CD4-positive, alpha-beta T cell treated with Interleukin-15 for 4 hours (primary cell): ENCODE measurements at places on chromosomes 2 and 18.

- peak; percentile 29 for DNase-seq
These were observed at the start of gene FAM124B for GRCh38 chr2:224401641-224402342. TSS of gene FAM124B (minus strand) at chr2:224402107. CDS start at chr2:224401768, 339 bp downstream.

GRCh38 chr2:224507789-224508188 is 77.4 kb downstream of the CUL3 start:
- DNase-seq = no peak

DNA sequence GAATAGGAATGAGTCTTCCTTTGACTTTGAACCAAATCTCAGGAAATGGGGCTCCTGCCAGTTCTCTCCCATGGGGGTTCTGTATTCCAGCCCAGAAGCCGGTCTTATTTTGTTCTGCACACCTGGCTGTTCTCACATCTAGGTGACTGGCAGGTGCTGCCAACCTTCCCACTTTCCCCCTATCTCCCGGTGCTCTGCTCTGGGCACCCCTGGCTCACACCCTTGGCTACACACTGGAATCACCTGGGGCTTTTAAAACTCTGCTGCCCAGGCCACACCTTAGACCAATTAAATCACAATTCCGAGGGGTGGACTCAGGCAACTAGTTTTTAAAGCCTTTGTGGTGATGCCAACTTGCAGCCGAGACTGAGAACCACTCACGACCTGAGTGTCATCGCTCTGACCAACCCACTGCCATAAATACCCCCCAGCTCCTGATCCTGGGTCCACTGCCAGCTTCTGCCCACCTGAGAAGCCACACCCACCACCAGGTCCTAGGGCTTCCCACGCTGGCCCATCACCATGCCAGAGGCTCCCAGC is 69.2 kb downstream of the KCNF1 start:
- DNase-seq = no peak

DNA sequence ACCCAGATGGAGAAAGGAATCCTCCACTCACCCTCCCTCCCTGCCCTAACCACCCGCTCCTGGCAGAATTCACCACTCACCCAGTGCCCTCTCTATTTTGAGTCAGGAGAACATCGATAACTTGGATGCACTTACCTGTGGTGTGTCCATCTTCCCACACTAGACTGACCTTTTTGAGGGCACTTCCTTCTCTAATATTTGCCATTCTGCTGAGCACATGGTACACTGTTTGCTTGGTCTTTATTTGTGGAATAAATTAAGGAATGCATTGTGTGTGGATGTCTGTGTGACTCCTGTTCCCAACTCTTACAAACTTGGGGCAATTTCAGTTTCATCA is 133.7 kb downstream of the ACKR3 start:
- no peak for DNase-seq

DNA sequence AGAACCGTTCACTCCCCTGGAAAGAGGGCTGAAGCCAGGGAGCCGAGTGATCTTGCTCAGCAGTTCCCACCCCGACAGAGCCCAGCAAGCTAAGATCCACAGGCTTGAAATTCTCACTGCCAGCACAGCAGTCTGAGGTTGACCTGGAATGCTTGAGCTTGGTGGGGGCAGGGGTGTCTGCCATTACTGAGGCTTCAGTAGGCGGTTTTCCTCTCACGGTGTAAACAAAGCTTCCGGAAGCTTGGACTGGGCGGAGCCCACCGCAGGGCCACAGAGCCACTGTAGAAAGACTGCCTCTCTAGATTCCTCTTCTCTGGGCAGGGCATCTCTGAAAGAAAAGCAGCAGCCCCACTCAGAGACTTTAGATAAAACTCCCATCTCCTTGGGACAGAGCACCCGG is 180.8 kb downstream of the WDR7 start:
- DNase-seq = no peak

- DNase-seq = no peak
These were observed 80.8 kb upstream of the AGAP1 start for GRCh38 chr2:235413064-235413463.

GRCh38 chr18:76554547-76555222 is 59.6 kb upstream of the ZNF516 start:
- DNase-seq = no peak

DNA sequence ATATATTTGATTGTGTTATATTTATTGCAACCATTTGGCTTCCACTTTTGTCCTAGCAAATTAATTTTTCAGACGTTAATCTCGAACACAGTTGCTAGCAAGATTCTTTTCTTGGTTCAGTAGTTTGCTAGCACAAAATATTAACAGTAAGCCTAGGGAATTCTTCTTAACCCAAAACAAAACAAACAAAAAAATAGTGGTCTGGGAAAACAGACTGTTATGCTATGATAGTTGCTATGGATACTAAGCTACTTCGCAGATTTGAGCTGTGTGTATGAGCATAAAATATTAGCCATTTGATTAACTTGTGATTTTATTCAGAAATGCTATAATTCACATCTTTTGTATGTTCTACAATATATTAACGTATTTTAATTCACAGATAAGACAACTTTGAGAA is 541.5 kb upstream of the NETO1 start:
- no peak for DNase-seq

DNA sequence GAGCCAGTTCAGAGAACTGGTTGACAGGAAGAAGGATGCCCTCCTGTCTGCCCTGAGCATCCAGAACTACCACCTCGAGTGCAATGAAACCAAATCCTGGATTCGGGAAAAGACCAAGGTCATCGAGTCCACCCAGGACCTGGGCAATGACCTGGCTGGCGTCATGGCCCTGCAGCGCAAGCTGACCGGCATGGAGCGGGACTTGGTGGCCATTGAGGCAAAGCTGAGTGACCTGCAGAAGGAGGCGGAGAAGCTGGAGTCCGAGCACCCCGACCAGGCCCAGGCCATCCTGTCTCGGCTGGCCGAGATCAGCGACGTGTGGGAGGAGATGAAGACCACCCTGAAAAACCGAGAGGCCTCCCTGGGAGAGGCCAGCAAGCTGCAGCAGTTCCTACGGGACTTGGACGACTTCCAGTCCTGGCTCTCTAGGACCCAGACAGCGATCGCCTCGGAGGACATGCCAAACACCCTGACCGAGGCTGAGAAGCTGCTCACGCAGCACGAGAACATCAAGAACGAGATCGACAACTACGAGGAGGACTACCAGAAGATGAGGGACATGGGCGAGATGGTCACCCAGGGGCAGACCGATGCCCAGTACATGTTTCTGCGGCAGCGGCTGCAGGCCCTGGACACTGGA is 92.5 kb upstream of the EML6 start:
- DNase-seq = no peak

GRCh38 chr2:132760405-132760804 is 90.4 kb upstream of the LYPD1 start:
- DNase-seq = no peak

- no peak for DNase-seq
These were observed 277.3 kb downstream of the SS18 start for GRCh38 chr18:25813110-25813509.

GRCh38 chr18:73714466-73714865 is 433.2 kb downstream of the FBXO15 start:
- DNase-seq = no peak

GRCh38 chr18:11989174-11989573 is 7.9 kb downstream of the IMPA2 start:
- DNase-seq = no peak

GRCh38 chr2:182372661-182373060 is 54.2 kb downstream of the PDE1A start:
- no peak for DNase-seq

GRCh38 chr2:74079522-74080341 is 68.0 kb downstream of the BOLA3 start:
- DNase-seq = no peak

DNA sequence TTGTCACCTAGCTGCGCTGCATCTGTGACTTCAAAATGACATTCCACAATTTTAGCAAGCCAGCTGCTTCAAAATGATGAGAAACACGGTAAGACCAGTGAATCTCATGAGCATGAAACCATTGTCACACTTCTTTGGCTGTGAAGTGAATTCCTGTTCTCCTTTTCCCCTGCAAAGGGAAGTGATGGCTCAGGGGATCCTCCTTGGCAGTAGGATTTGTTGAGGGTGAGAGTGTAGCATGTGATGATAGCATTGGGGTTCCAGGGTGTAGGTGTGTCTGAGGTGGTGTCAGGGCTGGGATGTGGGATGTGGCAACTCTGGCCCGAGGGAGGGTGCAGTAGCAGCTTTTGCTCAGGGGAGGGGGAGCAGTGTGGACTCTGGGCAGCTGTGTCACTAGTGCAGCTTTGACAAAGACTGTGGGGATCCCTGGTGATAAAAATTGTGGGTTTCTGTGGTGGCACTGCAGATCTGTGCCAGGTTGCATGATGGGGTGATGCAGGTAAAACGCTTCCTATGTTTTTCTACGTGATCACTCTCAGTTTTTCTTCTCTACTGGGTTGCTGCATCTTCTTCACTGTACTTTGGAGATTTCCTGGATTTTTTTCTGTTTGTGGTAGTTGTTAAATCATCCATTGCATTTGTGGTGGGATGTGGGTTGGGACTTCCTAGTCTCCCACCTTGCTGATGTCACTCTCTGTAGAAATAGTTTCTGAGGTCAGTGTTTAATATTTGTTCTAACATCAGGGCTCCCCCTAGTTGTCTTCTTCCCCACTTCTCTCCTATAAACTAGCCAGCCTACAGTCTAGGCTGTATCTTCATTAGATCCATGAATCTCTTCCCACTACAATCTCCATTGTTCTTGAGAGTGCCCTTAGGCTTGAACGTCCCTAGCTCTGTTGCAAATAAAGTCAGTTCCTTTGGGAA is 107.0 kb downstream of the ACTR3 start:
- no peak for DNase-seq

DNA sequence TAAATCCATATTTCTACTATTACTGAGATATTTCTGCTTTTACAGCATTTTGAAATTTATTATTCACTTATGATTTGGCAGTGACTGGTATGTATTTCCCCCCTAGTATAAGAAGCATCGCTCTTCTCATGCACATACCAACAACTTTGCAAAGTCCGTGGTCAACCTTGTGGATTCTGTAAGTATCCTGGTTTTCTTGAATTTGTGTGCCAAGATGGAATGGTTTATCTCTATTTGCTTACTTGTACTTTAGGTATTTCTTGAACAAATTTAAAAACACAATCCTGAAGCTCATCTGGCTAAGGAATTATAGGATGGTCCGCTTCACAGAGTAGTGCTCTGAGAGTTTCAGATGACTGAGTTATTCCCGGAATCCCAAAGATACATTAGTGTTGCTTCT is 85.0 kb upstream of the FAM237A start:
- no peak for DNase-seq

- no peak for DNase-seq
These were observed 57.4 kb downstream of the SH2D6 start for GRCh38 chr2:85475799-85476490.

DNA sequence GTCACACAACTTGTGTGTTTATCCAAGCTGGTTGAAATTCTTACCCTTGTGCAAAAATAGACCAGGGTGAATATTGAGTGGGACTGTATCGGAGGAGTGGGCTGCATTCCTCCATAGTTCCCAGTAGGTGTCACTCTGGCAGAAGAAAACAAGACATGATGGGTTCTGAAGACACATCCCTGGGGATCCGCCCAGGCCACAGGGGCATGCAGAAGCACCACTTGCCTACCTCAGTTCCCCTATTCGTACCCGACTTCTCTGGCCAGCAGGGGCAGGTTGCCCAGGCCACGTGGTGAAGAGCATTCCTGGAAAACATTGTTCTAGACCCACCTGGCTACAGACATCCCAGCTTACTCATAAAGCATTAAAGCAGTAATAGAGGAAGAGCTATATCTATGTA is 168.2 kb downstream of the FAM210A start:
- DNase-seq = peak; percentile 27

DNA sequence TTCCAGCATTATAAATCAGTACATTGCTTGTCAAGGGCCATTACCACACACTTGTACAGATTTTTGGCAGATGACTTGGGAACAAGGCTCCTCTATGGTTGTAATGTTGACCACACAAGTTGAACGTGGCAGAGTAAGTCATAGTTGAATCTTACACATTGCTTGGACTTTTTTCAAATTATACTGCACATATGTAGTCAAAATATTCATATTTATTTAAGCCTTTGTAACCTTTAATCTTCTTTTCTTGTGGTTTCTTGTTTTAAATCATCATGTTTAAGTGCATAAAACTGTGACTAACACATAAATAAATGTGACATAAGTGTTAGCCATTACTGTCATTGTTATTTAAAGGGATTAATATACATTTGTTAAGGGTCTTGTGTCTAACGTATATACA is 52.1 kb upstream of the EPB41L5 start:
- no peak for DNase-seq

- DNase-seq = no peak
These were observed 283.9 kb upstream of the SIX2 start for GRCh38 chr2:45293182-45293581.

- DNase-seq = no peak
These were observed 215.9 kb downstream of the TMEM247 start for GRCh38 chr2:46695283-46695682.

- DNase-seq = no peak
These were observed 362.8 kb upstream of the SLC14A2 start for GRCh38 chr18:45252474-45252873.

DNA sequence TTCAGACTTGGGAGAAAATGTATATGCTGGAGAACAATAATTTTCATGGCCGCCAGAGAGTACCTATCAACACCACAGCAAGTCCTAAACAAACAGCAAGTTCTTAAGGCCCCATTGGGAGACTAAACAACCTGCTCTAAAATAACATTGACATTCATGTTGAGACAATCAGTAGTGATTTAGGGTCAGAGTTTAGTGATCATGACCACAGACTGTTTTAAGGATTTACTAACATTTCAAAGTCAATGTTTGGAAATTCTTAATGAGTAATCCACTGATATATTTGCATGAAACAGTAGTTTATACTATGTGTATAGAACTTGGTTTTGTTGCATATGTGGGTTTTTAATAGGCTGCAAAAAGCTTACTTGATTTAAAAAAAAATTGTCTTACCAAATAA is 34.7 kb downstream of the RASGRP3 start:
- no peak for DNase-seq

DNA sequence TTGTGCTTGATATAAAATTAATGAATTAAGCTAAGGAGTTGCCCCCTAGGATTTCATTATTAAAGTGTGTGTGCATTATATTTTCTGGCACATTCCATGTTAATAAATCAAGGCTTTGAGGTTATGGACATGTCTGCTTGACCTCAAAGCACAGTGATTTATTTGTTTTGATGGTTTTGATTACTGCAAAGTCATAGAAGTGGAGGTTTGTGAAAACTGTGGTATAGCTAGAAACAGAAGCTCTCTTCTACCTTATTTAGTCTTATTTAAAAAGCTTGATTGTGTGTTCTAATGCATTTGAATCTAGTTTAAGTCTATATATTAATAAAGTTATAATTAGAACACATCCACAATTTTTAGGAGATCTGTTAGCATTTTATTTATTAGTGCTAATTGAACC is 32.2 kb downstream of the DOK6 start:
- no peak for DNase-seq
